Large intestine (tissue), 12 donors: ENCODE measurements at places on chromosomes 1 and 21.

DNA sequence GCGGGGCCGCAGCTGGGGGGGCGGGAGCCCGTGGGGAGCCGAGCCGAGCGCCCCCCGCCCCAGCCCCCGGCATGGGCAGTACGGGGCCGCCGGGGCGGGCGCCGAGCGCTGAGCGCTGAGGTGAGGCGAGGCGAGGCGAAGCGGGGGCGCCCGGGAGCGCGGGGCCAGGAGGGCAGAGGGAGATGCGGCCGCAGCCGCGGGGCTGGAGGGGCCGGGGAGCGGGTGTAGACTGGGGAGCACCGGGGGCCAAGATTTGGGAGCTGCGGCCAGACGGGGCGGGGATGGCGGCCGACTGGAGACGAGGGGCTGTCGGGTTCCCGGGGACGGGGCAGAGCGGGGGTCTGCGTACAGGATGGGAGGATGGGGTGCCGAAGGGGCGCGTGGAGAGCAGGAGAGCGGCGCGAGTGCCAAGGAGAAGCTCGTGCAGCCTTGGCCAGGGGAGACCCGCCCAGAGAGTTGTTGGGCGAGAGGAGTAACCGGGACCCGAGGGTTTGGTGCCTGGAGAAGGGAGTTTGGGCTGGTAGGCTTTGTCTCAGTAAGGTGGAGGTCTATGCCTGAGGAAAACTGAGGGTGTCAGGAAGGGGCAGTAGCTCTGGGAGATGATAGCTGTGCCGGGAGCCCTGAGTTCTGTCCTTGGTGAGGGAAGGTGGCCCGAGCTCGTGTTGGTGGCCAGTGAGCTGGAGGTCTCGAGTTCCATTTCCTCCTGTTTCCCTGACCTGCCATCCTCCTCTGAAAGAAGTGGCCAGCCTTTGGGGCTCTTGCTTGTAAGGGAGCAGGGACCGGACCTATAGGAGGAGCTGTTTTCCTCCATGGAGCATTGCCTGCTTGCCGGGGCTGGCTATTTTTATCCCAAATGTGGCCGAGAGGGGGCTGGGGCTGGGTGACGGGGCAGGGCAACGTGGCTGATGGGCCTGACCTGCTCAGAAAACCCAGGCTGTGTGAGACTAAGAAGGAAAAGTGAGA lies 539 bp downstream of the ATP8B2 start:
- DNase-seq = peak; percentile 34

DNA sequence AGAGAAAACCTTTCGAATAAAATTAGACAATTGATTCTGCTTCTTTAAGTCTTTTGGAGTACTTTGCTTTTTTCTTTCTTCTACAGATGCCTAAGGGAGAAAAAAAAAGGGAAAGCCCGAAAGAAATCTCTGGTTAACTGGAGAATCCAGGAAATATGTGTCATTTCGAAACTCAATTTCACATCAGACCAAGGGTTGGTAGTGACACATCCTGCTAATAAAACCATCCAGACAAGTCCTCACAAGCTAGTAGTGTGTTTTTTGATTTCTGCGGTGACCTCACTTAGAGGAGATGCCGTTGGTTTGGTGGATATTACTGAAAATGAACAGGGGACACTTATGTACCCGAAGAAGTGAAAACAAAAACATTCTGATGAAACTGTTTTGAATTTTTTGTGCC lies 726.5 kb upstream of the ADAMTS5 start:
- DNase-seq = no peak

DNA sequence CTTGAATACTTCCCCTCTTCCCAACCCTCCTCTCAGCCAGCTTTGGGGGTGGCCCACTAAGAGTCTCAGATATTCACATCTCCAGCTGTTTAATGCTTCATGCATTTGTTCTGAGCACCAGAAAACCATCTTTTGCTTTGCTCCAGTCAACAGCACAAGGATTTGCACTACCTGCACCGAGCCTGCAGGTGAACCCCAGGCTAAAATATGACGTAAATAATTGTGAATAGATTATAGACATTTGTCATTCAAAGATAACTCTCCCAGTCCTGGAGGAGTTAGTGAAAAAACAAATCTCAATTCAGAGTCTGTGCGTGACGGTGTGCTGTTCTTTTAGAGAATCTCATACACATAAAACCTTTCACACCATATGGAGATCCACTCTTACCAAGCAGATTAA lies 7.4 kb downstream of the CD247 start:
- no peak for DNase-seq

DNA sequence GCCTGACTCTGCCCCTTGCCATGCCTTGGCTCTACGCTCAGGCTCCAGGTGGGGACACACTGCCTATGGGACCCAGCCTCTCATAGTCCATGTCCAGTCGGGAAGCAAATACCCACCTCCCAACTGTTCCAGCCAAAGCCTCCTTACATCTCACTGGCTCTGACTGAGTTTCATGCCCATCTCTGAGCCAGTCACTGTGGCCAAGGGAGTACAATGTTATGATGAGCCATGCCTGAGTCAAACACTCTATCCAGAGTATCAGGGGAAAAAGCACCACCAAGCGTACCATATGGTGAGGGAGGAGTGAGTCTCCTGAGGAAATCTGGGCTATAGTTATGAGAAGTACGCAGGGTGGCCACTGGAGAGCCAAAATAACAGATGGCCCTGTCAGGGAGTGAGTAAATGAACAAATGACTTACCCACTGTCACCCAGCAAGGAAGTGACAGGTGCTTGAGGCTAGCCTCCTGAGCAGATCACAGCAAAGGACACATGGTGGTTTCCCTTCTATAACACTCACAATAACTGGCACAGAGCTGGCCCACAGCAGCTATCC lies 236.6 kb upstream of the GJB5 start:
- no peak for DNase-seq

GRCh38 chr1:41467673-41468072 lies 16.8 kb downstream of the EDN2 start:
- no peak for DNase-seq

DNA sequence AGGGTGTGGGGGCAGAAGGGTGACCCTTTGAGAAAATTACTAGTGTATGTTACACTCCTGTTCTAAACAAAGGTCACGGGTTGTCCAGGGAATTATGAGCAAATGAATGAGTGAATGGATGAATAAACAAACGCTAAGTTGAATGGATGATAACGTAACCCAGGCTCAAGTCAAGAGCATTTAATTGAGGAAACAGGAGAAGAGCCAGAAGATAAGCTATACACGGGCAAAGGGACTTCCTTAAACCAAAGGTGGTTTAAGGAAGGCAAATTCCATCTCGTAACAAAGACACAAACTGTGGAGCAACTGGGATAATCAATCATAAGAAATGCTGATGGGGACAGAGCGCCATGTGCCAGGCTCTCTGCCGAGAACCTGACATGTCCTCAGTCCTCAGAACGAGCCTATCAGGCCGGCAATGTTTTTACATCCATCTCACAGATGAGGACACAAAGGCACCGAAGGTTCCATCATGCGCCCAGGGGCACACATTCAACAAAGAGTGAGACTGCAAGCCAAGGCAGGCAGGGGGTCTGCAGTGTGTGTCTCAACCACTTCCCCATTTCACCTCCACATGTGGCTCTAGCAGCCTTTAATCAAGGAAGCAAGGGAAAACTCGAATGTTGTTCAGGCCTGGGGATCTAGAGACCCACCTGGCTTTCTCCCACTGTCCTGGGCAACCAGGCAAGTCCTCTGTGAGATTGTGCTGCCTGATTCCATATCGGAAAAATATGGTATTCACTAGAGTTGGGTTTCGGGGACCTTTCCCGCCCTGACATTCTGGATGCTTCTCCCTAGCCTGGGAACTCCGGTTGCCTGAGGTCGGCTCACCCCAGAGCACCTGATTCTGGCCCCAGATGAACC lies 126.8 kb upstream of the EDN2 start:
- no peak for DNase-seq

DNA sequence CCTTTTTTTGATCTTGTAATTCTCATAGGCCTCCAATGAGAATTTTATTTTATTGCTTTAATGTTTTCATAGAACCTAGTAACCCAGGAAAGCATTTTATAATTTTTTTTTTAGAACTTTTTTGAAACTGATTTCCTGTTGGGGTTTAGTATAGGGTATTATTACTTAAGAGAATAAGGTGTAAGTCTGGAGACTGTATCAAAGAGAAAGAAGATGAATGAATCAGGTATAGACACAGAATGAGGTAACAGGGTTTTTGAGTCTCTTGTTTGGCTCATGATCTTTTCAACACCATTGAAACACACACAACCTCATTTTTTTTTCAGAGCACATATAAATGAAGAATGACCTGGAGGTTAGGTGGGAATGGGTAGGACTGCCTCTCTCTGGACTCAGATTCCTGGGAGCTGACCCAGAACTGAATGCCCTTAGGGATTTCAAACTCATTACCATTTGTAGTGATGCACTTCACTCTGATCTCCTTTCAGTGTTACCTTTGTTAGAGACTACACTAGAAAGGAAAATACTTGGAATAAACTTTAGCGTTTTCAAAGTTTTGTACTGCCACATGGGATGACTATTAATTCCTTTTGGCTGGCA lies 51.0 kb downstream of the EPB41 start:
- DNase-seq = no peak

DNA sequence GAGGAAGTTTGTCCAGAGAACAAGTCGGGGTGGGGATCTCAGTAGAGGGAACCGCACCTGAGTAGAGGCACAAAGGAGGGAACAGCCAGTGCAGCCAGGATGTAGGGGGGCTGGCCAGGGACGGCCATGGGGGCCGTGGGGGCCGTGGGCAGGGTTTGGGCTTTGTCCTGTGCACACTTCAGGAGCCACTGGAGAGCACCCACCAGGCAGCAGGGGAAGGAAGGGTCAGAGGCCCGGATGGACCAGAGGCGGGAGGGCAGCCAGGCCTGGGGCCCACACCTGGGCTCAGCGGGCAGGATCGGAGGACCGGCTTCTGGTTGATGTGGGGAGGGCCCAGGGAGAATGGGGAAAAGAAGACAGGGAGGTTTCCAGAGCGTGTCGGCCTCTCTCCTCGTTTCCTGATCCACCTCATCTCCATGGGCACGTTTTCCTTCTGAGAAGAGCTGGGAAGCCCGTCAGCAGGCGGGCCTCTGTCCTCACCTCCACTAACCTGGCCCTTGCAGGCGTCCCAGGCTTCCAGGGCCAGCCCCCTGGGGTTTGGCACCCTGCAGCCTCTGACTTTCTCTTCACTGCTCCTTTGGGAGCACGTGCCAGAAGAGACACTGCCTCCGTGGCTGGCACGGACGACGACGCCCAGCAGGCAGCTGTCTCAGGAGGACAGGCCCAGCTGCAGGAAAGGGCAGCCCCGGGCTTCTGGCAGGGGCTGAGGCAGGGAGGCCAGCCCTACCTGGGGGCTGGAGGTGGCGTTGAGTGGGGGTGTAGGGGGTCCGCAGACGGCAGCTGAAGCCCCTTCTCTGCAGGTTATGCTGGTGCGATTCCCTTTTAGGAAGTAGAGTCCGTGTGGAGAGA lies 16.8 kb upstream of the PDXK start:
- DNase-seq = no peak

DNA sequence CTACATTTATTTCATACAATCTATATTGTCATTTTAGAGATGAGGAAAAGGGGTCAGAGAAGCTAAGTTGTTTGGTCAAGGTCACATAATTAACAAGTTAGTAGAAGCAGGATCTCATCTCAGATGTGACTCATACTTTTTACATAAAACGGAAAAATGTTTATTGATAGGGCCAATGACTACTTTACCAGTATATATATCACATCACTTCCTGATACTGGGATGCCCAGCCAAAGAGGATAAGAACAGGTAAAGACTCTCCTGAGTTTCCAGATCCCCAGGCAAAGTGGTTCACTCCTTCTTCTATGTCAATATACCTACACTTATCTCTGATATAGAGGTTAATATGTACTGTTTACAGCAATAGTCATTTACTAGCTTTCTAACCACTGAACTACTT lies 21.0 kb downstream of the YIPF1 start:
- no peak for DNase-seq

DNA sequence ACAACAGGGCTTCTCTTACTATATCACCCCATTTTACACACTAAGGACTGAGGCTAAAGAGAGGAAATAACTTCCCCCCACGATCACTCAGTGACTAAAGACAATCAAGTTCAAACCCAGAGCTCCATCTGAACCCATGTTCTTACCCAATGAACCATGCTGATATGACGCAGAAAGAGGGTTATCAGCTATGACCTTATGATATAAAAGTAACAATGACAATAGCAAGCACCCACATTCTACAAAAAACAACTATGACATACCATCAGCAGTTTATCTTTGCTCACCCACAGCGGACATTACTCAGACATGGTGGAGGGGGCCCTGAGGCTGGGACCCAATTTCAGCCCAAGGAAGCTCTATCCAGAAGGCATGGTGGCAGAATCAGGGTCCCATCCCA lies 75.7 kb downstream of the PTPN14 start:
- no peak for DNase-seq

- DNase-seq = peak; percentile 54
Measured at GRCh38 chr1:230426246-230427093, at the start of gene PGBD5. PGBD5 (minus strand) TSS chr1:230426332; CDS start chr1:230425928, 404 bp downstream.

DNA sequence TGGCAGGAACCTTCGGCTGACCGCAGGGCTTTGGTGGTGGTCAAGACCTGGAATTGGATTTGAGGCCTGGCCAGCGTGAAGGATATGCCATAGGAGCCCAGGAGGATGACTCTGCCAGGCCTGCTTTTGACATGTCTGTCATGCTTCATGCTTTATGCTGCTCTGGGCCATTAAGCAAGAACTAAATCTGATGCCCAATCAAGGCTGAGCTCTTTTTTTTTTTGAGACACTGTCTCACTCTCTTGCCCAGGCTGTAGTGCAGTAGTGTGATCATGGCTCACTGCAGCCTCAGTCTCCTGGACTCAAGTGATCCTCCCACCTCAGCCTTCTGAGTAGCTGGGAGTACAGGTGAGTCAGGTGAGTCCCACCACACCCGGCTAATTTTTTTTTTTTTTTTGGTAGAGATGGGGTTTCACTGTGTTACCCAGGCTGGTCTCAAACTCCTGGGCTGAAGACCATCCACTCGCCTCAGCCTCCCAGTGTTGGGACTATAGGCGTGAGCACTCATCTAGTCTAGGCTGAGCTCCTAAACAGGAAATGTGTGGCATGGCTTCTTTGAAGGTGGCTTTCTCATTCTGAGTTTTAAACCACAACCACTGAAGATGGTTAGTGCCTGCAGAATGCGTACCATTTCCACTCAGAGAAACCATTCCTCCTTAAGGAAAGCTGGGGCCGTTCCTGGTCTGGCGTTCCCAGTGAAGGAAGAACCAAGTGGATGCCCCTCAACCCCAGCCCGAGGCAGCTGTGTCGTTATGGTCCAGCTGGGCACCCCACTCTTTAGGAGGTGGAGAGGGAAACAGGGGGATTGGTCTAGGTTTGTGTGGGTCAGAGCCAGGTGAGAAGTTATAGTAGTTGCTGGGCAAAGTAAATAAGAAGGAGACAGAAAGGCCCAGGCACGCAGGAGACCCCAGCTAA lies 34.2 kb upstream of the ATP5PO start:
- no peak for DNase-seq

GRCh38 chr1:3740042-3740441 lies 12.2 kb upstream of the CCDC27 start:
- no peak for DNase-seq

DNA sequence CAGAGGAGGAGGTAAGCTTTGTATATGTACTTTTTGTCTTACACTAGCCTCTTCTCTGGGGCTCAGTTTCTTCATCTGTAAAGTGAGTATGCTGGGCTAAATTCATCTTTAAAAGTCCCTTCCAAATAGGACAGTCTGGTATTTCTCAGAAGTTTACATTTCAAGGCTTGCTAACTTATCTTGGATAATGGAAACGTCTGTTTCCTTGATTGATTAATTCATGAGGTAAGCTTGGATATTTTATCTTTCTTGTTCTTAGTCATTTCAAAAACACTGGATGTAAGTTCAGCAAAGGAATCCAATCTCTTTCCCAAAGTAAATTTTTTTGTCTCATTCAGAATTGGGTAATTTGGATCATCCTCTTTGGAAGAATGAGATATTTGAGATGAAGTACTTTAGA lies 111.0 kb downstream of the EDEM3 start:
- DNase-seq = no peak
